ENCODE measurements at places on chromosomes 11 and 22.

DNA sequence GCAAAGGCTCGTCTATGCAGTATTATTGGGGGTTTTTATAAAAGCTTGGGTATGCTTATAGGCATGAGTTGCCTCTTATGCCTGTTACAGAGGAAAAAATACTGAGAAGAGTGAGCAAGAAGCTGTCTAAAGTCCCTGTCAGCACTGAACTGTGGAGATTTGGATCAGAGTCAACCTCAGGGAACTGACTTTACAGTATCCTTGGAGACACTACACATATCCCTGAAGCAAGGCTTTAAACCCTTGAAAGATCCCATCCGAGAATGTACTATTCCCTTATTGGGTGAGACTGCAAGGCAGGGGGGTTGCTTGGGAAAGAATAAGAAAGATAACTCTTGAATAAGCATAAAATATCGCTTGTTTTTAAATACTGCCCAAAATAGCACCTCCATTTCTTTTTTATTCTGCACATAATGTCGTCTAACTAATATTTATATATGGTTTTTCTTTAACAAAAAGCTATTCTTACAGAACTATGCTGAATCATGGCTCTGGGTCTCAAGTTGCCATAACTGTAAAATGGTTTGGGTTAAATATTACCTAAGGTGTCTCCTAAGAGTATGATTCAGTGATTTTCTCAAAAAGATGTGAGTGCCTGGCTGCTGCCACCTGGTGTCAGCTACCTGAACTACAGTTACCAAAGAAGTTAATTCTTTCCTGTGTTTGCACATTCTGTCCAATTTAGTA lies 1062.8 kb downstream of the DLG2 start:
- no peak for DNase-seq

DNA sequence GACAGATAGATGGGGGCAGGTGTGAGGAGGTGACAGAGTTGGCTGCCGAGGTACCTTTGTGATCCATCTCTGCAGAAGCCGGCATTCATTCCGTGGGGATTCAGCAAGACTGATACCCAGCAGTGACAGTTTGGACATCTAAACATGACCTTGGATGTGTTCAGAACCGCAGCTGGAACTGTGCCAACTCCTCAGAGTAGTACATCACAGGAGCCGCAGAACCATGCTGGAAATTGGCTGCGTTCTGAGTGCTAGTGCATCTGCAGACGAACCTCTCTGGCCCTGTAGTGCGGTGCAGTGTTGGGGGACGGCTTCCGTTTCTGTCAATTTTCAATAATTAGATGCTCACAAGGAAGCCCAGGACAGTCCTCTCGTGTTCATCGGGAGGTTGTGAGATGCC lies 772.1 kb downstream of the NTM start:
- no peak for DNase-seq

GRCh38 chr22:17970201-17970708 lies 54.1 kb downstream of the MICAL3 start:
- no peak for DNase-seq

- DNase-seq = no peak
These were observed 5.2 kb downstream of the MAML2 start for GRCh38 chr11:96337541-96338431.

GRCh38 chr11:118224511-118225188 lies at the start of gene JAML:
Gene JAML, minus strand, starts transcription at chr11:118225011. Its CDS starts 10,145 bp downstream, at chr11:118214866.
- peak; percentile 65 for DNase-seq

DNA sequence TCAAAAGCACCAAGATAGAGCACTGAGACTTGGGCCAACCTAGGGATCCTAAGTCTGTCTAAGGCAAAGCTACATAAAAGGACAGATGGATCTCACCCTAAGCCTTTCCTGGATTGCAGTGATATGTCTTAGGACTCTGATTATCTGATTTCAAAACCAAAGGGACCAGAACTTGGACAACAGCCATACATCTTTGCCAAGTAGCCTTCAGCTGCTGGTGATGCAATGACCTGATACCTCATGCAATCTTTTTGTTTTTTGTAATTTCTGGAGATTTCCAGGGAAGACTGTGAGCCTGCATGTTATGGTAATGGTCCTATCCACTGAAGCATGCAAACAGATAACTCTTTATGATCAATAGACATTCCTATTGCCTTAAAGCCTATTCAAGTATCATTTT lies 230.4 kb upstream of the MTNR1B start:
- no peak for DNase-seq

DNA sequence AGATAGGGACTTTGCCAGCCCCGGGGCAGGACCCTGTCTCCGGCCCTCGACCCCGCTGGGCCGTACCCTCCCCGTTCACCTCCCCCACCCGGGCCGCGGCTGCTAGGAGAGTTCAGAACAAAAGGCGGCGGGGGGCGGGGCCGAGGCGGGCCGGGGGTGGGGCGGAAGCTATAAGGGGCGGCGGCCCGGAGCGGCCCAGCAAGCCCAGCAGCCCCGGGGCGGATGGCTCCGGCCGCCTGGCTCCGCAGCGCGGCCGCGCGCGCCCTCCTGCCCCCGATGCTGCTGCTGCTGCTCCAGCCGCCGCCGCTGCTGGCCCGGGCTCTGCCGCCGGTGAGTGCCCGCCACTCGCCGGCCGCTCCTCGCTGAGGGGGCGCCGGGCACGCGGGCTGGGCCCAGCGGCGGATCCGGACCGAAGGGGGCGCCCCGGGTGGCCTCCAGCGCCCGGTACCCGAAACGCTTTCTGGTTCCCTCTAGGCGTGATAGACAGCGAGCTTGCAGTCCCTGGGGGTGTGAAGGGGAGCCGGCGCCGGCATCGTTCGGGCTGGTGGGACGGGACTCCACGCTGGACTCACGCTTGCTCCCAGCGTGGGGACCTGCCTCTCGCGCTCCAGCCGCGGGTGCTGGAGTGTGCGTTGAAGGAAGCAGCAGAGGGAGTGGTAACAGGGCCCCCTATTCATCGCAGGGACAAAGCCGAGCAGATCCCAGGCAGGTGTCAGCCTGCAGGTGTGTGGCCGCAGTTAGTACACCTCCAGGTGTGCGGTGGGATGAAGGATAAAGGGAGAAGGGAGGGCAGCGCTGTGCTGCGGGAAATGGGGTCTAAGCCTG lies at the start of gene MMP11:
Gene MMP11 (plus strand): TSS at position 201 of the 825 bp plus-strand sequence. CDS start 22 bp downstream, at position 223.
- DNase-seq = peak; percentile 47

All from effector CD4-positive, alpha-beta T cell (primary cell).